ENCODE measurements at places on chromosomes 11 and 22.

DNA sequence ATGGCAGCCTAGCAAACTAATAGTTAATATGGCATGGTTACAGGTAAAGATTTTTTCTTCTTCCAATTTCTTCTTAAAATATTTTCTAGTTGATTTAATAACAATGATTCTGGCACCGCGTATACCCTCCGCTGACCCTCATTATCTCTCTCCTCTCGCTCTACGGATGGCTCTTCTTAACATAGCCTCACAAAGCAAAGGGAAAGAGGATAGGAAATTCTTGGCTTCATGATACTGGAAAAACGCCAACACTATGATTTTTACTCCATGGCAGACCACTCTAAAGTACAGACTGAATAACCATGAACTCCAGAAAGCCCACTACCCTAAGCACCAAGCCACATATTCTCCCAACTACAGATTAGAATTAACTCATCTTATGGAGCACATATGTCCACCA, 6.1 kb downstream of the PI4KA start:
- DNase-seq, result no peak

GRCh38 chr11:77049026-77049425, 14.8 kb downstream of the B3GNT6 start:
- no peak for DNase-seq

DNA sequence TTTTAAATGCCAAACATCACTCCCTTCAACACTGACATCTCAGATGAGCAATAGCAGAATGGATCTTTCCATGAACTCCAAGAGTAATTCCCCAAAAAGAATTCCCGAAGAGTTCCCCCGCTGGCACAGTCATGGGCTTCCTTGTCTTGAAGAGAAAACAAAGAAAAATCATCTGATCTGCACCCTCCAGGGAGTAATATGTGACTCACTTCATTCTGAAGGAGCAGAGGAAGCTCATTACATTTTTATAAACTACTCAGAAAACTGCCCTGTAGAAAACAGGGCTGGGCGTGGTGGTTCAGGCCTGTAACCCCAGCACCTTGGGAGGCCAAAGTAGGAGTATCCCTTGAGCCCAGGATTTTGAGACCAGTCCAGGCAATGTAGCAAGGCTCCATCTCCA, 35.7 kb downstream of the CELSR1 start:
- no peak for DNase-seq

DNA sequence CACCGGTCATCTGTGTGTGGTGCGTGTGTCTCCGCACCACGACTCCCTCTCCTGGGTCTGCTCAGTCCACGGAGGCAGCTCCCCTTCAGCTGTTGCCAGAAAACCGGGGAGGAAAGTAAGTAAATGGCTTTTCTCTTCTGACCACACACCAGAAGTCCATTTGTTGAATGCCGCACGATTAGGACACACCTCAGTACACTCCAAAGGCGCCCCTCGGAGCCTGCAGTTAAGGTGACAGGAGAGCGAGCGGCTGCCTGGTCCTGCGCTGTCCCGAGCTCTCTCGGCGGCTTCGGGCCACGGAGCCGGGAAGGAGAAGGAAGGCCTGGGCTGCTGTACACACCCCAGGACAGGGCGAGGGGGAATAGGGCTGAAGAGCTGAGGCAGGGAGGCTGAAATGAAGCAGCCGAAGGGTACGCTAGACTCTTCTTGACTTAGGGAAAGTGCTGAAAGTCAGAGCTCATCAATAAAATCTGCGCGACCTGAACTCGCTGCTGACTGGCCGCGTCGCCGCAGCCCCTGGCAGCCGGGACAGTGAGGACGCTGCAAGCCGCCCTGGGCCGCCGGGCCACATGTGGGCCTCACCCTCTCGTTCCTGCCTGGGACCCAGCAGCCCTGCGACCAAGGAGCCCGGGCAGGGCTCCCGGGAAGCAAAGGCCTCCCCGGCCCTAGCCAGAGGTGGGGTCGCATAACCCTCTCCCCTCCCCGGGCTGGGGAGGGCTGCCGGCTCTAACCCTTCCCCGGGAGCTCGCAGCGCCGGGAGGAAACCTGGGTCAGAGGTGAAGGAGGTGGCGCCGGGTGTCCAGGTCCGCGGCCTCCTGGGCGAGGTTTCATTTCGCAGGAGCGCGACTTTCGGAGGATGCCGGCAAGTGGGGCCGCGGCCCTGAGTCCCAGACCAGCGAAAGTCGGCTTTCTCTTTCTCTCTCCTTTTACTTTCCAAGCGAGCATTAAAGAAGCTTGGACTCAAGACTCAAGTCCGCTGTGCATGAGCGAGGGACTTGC, 1.6 kb upstream of the PAX6 start:
- no peak for DNase-seq

- DNase-seq, result no peak
Measured at GRCh38 chr11:68658661-68659060, 25.7 kb upstream of the GAL start.

DNA sequence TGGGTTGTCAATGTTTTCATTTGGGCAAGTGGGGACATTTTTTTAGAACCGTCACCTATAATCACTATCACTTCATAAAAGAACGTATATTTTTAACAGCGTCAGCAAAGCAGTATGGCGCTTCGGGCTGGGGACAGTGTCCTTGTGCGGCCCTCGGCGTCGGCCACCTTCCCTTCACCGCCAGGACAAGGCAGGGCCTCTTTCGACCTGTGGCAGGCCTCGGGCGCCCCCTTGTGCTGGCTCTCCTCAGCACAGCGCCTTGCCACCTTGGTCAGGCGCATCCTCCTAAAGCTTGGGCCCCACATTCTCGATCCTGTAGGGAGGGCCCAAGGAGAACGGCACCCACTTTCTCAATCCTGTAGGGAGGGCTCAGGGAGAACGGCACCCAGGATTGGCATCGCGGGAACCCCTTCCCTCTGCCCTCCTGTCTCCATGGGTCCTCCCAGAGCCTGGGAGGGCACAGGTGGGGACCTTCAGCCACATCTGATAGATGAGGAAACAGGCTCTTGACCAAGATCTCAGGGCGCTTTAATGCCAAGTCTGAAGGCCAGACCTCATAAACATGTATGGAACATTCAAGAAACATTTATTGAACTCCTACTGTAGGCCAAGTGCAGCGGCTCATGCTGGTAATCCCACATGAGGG, 11.5 kb upstream of the FADD start:
- peak; percentile 53 for DNase-seq

GRCh38 chr11:73185680-73186293, 32.3 kb upstream of the P2RY2 start:
- DNase-seq, result no peak

DNA sequence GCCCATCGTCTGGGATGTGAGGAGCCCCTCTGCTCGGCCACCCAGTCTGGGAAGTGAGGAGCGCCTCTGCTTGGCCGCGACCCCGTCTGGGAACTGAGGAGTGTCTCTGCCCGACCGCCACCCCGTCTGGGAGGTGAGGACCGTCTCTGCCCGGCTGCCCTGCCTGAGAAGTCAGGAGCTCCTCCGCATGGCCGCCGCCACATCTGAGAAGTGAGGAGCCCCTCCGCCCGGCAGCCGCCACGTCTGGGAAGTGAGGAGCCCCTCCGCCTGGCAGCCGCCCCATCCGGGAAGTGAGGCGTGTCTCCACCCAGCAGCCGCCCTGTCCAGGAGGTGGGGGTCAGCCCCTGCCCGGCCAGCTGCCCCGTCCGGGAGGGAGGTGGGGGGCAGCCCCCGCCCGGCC, 5.8 kb upstream of the OR5M8 start:
- DNase-seq, result no peak

- no peak for DNase-seq
Measured at GRCh38 chr11:134667175-134667500, 255.1 kb upstream of the B3GAT1 start.

DNA sequence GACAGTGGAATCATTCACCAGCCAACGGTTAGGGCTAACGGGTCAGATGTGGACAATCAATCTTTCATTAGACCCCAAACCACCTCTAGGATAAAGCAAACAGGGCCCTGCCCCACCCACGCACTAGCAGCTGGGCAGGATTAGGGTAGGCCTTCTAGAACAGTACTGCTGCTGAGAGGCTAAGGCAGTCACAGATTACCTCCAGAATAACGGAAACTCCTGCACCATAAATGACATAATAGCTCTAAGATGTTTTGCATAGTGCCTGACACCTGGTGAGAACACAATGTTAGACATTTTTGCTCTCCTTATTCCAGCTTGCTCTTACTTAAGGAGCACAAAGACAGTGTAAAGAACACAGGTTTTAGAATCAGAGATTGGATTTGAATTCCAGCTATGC, 1.8 kb downstream of the SYTL2 start:
- DNase-seq, result no peak

DNA sequence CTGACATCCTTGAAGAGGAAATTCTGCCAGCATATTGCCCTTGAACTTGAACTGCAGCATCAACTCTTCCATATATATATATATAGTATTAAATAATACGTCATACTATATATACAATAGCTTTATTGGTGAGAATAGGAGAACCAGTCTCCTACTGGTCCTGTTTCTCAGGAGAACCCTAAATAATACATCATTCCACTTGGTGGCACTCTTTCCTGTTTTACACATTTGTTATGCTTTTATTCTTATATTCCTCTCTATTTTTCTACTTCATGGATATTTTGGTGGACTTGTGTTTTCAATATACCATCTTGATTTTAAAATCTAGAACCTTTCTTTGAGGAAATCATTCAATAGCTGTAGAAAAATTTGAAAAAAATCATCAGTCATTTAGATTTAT, 193.3 kb downstream of the TRPC6 start:
- no peak for DNase-seq

DNA sequence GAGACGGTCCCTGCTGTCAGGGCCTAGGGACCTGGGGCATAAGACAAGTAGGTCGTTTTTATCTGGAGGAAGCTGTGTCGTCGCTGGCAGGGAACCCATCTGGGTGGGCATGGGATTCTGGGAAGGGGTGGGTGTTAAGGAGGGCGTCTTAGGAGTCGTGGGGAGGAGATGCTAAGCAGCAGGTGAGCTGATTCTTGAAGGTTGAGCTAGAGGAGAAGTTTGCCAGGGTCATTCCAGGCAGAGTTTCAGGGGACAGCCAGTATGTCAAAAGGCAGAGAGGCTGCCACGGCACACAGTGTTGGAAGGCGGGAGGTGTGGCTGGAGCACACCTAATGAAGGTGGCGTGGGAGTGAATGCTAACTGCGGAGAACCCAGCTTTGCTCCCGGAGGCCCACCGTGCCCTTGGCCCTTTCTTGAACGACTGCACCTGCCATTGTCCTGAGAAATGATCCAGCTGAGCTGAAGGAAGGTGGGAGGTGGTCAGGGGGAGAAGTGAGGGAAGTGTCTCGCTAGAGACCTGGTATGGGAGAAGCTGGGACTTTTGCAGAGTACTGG, 1.3 kb downstream of the FAM118A start:
- DNase-seq, result no peak

DNA sequence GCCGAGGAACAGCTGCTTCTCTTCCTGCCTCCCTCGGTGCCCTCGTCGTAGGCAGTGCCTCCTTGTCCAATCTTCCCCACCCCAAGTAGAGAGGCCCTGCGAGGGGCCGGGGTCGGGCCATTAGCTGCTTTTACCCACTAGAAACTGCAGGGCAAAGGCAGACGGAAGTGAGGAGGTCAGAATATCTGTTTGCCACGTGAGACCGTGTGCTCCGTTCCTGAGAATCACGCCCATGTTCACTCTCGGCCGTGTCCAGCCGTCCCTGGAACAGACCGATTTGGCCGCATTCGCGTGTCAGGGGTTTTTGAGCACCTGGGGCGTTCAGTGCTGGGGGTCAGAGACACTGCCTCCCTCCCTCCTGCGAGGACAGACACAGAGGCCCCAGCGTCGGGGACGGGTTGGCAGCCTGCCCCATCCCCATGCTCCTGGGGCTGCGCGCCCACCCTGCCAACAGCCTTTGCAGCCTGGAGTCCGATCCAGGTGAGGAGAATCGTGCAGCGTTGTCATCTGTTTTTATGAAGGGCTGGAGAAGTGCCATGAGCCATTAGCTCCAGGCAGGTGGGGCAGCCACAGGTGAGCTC, 982.2 kb downstream of the BRD1 start:
- no peak for DNase-seq

GRCh38 chr11:61957021-61957770, 7.0 kb downstream of the BEST1 start:
- DNase-seq, result no peak

GRCh38 chr22:46918197-46918596, 155.7 kb downstream of the TBC1D22A start:
- DNase-seq, result no peak

DNA sequence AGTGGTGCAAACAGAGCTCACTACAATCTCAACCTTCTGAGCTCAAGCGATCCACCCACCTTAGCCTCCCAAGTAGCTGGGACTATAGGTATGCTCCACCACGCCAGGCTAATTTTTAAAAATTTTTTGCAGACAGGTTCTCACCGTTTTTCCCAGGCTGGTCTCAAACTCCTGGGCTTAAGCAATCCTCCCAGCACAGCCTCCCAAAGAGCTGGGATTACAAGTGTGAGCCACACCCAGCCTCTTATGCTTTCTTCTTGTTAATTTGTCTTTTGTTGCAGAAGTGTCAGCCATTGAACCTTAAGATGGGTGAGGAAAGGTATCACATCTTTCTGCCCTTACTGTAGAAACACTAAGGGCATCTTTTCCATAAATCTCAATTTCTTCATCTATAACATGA, 34.9 kb downstream of the DENND5A start:
- no peak for DNase-seq

DNA sequence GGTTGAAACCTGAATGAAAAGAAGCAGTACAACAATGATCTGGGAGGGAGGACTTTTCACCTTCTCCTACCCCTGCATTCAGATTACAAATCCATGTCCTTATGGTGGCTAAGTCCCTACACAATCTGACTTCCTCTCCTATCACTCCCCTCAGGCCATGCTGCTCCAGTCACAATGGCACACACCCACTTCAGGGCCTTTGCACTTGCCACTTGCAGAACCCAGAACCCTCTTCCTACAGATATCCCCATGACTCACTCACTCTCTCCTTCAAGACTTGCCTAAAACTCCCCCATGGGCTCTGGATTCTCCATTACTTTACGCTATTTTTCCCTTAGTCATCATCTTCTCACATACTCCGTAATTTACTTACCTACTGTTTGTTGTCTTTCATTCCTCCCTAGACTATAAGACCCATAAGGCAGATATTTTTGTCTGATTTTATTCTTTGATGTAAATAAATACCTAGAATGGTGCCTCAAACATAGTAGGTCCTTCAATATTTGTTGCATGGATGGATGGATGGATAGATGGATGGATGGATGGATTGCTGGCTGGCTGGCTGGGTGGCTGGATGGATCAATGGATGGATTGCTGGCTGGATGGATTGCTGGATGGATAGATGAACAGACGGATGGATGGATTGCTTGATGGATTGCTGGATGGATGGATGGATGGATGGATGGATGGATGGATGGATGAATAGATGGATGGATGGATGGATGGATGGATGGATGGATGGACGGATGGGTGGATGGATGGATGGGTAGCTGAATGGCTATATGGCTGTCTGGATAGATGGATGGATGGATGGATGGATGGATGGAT, 94.7 kb upstream of the NAV2 start:
- no peak for DNase-seq

- DNase-seq, result no peak
Measured at GRCh38 chr11:87437844-87438223, 400.1 kb downstream of the TMEM135 start.

- no peak for DNase-seq
Measured at GRCh38 chr11:37926772-37927171, 1328.7 kb upstream of the RAG2 start.
